ENCODE measurements at places on chromosomes 13 and 19. TPM values are rescaled to one million over a fixed set of nuclear protein-coding genes. Genes with fewer than 3 reads are reported as not detected.
A peak's percentile ranks its signal among the peaks of the same experiment; 100 is the strongest.

The ELAVL3 gene
- not detected for total RNA-seq

The FAM124A gene
- total RNA-seq, result 0.91 TPM

DNA sequence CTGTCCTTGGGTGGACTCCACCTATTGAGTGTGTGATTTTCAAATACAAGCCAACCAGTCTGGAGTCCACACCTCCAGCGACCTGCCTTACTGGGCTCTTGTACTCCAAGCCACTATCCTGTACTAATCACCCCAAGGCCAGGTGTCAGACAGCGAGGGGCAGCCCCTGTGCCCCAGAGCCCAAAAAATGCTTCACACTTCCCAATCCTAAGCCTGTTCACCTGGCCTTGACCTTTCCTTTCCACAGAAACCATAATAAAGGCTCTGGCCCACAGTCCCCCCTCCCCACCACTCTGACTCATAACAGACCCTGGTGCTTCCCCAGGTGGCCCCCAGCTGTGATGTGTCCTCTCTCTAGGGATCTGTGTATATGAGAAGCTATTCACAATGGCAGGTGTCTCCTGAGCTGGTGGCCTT lies 3.9 kb downstream of the CD209 start:
- DNase-seq, result no peak

The TBXA2R gene
- total RNA-seq, result 3.0 TPM

DNA sequence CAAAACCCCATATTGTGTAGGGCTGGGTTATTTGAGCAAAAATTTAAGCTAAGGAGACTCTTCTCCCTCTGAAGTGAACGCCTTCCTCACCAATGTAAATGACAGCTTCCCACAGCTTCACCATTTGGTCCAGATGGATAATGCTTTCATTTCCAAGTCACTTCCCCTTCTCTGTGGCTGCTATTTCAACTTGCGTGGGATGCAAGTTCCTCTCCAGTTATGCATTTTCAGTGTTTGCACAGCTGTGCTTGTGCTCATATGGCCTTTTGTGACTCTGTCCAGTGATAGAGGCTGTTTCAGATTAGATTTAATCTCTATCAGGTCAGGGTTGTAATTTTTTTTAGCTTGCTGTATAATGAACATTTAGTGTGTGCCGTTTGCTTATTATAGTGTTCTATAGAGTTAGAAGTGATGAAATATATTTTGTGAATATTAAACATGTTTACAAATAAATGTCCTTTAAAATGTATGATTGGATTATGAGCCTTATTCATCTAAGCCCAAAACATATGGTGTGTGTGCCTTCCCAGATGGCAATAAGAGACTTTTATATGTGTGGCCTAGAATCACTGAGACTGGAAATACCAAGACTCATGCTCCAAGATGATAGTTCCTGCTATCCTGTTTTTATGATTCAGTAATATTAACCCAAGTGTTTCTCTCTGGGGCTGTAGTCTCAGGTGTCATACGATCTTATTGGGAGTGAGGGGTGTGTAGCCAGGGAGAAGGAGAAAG lies 86.6 kb downstream of the TNFRSF19 start:
- DNase-seq, result no peak

GRCh38 chr19:2079076-2079864 lies 16.9 kb downstream of the MOB3A start:
- no peak for DNase-seq

DNA sequence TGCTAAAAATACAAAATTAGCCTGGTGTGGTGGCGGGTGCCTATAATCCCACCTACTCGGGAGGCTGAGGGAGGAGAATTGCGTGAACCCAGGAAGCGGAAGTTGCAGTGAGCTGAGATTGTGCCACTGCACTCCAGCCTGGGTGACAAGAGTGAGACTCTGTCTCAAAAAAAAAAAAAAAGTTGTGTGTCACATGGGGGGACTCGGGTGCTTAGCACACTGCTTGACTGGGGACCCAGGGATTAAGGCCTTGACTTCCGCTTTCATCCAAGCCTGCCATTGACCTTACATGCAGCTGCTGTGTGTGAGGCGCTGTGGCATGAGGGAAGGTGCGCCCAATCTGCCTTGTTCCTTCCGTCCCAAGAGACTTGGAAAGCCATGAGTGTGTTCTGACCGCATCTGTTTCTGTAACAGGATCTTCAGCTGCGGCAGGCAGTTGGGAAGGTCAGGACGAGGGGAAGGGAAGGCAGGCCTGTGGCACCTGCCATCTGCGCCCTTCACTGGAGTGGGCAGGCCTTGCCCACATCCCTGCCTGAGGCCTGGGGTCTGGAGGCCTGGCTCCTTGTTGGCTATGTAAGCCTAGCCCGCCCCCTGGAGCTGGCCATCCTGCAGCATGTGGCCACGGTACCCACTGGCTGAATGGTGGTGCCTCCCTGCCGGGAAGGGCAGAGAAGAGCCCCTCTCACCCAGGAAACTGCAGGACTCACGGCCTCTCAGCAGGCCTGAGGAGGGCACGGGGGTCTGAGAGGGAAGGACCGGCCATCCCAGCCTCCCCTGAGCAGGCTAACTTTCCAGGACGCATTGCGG lies 23.0 kb downstream of the PPP1R37 start:
- peak; percentile 73 for DNase-seq

DNA sequence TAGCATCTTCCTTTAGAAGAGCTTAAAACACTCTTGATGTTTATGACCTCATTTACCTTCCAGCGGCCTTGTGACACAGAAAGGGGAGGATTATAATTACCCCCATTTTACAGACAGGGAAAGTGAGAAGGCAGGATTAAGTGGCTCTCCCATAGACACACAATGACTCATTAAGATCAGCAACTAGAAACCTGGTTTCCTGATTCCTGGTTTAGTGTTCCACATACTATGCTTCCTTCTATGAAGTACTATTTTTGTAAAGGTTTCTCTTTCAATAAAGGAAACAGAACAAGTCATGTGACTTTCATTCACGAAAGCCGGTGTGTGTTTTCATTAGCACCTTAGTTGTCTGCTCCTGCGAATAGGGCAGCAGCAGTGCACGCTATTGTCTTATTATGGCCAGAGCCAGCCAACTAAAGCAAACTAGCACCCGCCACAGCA lies 8.3 kb downstream of the IRS2 start:
- DNase-seq, result no peak

The ZNF284 gene
- total RNA-seq, result 0.66 TPM

The RYR1 gene
- 1,161 TPM for total RNA-seq

DNA sequence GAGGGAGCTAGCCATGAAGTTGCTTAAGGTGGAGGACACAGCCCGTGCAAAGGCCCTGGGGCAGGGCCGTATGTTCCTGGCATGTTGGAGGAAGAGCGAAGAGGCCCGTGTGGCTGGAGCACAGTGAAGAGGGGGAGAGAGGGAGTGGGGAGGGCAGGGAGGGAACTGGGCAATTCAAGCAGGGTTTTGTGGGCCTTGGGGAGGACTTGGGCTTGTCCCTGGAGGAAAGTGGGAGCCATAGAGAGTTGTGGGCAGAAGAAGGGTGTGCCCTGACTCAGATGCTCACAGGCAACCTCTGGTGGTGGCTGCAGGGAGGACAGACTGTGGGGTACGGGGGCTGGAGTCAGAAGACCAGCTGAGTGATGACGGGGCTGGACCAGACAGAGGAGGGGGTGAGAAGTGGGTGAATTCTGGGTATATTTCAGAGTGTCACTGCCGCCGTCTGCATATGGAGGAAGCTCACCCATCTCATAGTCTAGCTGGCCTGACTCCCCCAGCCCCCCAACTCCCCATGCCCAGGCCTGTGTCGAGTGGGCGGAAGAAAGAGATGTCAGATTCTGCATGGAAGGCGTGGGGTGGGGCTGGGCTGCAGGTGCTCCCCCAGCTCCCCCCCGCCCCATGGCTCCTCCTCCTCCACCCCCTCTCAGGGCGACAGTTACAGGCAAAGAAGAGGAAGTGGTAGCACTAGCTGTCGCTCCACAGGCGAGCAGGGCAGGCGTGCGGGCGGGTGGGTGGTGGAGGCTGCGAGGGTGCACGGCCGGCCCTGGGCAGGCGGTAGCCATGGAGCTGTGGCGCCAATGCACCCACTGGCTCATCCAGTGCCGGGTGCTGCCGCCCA lies at the start of gene VAV1:
VAV1 (plus strand) TSS at position 681 of the 838 bp plus-strand sequence; CDS start at position 781, 100 bp downstream.
- peak; percentile 41 for DNase-seq

GRCh38 chr19:3669947-3670795 lies 30.1 kb downstream of the PIP5K1C start:
- peak; percentile 87 for DNase-seq

DNA sequence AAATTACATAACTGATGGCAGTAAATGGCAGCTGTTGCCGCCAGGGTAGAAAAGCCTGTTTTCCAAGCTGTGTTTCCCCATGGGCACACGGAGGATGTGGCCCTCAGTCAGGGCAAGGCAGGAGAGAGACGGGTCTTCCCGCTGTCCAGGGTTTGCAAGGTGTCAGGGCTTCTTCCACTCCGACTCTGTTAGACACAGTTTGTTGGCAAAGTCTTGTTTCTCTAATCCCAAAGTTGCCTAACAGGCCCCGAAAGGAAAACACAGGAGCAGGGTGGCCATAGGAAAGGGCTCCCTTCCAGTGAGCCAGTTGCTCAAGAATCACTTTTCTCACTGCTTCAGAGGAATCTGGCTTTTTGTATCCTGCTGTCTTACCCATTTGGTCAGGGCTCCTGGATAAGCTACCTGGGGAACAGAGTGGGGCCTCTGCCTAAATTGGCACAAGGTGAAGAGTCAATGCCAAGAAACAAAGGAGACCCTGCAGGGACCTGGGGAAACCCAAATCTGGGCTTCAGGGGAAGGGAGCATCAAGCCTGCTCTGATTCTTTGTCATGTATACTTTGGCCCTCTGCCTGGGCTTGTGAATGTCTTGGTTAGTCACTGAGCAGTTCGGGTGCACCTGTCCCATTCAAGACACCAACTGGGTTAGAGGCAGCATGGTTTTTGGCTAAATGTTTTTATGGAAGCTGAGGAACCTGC lies 29.0 kb upstream of the CXCL17 start:
- no peak for DNase-seq

The CEACAM16 gene
- total RNA-seq, result not detected

GRCh38 chr13:113115363-113116205 lies 7.0 kb upstream of the F10 start:
- DNase-seq, result no peak

GRCh38 chr13:46961719-46962118 lies 64.9 kb upstream of the HTR2A start:
- DNase-seq, result no peak

The CEACAM20 gene
- not detected for total RNA-seq

- peak; percentile 76 for DNase-seq
These were observed 97.0 kb upstream of the MBNL2 start for GRCh38 chr13:97124915-97125809.
